ENCODE measurements at places on chromosomes 12 and 14.

DNA sequence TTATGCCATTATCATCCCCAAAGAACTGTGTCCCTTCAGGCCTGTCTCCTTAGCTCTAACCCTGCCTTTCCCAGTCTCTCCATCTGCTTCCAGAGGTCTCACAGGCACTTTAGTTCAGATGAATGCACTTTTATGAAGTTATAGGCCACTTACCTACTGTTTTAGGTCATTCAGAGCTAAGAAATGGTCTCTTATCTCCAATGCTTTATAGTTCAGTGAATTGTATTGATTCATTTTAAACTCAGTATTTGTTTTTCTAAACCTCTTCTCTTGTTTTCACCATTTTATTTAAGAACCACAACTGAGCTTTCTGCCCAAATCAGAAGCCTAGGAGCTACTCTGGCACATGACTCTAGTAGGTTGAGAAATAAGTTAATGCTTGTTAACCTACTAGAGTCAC is 197.5 kb upstream of the ATP2B1 start:
- no peak for DNase-seq

DNA sequence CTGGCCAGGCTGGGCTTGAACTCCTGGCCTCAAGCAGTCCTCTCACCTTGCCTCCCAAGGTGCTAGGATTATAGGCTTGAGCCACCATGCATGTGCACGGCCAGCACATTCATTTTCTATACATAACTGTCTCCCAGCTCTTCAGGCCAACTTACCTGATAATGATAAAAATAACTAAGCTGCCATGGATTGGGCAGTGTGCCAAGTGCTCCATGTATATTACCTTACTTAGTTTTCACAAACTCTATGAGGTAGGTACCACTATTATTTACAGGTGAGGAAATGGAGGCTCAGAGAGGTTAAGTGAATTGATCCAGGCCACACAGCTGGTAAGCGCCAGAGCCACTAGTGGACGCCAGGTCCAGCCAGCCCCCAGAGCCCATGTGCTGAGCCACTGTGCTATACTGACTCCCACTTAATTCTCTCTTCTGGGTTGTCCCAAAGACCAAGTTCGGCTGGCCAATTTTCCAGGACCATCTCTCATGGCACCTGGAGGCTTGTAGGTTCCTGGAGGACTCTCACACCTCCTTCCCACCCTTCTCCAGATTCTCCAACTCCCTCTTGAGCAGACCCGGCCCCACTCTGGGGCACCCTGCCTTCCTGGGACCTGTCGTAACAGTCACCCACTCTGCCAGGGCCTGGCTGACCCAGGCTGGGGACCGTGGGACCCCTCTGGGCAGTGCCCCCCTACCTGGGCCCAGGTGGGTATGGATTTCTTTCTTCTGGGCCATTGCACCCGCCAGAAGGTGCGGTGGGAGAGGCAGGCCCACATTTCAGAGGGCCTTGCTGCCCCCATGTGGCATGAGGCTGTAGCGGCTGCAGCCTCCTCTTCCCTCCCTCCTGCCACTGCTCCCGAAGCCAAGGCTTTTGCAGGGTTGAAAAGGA is 30.2 kb upstream of the CIPC start:
- peak; percentile 24 for DNase-seq

DNA sequence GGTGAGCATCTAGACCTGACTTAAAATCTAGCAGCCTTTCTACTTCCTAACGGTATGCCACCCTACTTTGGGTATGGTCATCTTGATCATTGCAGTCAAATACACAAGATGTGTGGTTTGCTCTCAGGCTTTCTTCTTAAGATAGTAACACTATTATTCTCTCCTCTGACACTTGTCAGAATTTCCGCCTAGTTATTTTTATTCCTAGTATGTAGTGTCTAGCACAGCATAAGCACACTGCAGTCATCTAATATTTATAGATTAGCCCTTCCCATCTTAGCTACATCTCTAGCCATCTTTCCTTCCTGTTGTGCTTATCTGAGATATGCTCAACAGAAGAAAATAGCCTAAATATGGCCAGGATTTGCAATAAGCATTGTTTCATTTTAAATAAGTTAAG is 180.1 kb downstream of the C12orf50 start:
- DNase-seq = no peak

- DNase-seq = no peak
These were observed 790 bp downstream of the DYNC1H1 start for GRCh38 chr14:101965181-101965544.

- no peak for DNase-seq
These were observed 32.2 kb upstream of the SERPINA6 start for GRCh38 chr14:94355191-94355794.

GRCh38 chr12:127655691-127656090 is 611.3 kb upstream of the TMEM132C start:
- no peak for DNase-seq

DNA sequence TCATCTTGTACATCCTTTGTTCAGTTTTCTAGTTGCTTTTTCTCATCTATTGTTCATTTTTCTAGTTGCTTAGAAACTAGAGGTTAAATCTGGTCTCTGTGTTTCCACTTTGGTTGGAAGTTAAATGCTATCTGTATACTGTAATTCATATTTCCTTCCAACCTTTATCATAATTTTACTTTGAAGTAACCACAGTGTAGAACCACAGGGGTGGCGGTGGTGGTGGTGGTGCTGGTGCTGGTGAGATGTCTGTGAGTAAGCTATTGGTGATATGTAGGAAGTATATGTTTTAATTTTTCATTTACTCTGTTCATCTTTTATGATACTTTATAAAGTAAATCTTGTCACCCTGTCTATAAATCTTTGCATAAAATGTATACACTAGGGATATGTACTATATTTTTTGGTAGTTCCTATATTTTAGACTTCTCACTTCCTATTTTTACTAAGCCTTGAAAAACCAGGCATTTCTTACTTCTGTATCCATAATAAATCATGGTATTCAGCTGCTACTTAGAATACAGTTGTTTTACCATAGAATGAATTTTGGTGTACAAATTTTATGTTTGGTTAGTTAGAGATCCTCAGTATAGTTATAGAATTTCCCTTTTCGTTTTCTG is 31.9 kb downstream of the CCDC91 start:
- peak; percentile 31 for DNase-seq

DNA sequence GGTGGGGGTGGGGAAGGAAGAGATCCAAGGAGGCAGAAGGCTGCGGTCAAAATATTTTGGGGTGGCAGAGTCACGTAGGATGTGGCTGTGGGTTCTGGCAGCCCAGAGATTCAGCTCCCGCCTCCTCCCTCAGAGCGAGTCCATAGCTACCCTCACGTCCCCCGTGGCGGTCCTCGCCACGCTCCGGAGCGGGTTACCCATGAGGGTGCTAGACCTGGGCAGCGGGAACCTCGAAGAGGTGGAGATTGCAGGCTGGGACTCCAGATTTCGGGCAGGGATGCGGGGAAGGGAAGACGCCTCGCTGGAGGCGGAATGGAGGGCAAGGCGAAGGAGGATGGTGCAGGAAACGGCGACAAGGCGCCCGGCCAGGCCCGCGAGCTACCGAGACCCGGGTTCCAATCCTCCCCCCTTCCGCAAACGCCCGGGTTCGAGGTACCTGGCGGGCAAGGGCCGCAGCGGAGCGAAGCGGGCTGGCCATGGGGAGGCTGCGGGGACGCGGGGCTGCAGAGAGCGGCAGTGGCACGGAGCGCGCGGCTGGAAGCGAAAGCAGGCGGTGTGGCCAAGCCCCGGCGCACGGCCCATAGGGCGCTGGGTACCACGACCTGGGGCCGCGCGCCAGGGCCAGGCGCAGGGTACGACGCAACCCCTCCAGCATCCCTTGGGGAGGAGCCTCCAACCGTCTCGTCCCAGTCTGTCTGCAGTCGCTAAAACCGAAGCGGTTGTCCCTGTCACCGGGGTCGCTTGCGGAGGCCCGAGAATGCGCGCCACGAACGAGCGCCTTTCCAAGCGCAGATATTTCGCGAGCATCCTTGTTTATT is 46.2 kb downstream of the BCAT1 start:
- DNase-seq = no peak

GRCh38 chr12:99278899-99279298 is 368.7 kb upstream of the GARIN6 start:
- DNase-seq = no peak

DNA sequence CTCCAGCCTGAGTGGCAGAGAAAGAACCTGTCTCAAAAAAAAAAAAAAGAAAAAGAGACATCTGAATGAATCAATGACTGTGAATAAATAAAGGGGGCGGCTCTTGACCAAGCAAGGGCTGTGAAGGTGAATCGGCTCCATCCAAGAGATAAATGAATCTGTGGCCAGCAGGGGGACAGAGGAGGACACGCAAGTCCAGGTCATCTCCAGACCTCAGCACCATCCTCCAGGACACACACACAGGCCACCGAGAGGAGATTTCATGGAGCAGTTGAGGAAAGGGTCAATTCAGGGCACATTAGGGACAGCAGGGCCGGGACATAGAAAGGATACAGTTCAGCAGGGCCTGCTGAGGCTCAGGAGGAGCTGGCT is 21.6 kb downstream of the TRPV4 start:
- DNase-seq = no peak

DNA sequence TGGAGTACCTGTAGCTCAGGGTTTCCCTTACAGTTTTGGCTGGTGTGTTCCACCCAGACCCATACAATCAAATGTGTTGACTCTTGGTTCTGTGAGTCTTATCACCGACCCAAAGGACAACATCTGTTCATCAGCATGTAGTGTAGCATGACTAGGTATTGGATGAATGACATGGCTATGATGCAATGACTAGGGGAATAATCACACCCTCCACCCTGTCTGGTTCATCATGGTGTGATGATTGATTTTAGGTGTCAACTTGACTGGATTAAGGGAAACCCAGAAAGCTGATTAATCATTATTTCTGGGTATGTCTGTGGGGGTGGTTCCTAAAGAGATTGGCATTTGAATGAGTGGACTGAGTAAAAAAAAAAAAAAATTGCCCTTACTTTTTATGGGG is 311.3 kb downstream of the DPF3 start:
- DNase-seq = no peak

- DNase-seq = no peak
These were observed 5.3 kb upstream of the PPP1R1A start for GRCh38 chr12:54593725-54594124.

All from stimulated activated CD4-positive, alpha-beta T cell treated with anti-CD3 and anti-CD28 coated beads, TNF-alpha, amount 100 ng/mL, for 48 hours (primary cell).